ENCODE measurements at places on chromosomes 1 and 21.

GRCh38 chr1:204831186-204831585 is 39.5 kb upstream of the NFASC start:
- DNase-seq: no peak

DNA sequence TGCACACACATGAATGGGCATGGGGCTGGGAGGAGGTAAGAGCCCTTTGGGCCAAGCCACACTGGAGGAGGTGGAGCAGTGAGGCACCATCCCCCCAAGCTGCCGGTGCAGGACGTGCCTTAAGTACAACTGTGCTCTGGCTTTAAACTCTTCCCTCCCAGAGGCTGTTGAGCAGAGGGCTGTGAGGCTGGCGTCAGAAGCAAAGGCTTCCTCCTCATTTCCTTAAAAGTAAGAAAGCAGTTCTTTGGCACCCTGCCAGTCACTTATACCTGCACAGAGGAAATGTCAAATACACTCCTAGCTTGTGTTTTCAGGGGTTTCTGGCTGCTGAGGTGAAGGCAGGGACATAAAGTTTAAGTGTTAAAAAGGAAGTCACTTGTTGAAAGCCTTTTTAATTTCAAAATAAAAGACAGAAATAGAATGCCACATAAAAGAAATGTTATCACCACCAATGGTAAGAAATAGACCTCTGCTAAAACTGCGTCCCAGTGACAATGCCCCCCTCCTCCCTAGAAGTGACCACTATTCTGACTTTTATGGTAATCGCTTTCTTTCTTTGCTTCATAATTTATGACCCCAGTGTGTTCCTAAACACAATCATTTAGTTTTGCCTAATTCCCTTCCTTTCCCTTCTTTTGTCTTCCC is 33.0 kb downstream of the LAMC2 start:
- DNase-seq: peak; percentile 37

DNA sequence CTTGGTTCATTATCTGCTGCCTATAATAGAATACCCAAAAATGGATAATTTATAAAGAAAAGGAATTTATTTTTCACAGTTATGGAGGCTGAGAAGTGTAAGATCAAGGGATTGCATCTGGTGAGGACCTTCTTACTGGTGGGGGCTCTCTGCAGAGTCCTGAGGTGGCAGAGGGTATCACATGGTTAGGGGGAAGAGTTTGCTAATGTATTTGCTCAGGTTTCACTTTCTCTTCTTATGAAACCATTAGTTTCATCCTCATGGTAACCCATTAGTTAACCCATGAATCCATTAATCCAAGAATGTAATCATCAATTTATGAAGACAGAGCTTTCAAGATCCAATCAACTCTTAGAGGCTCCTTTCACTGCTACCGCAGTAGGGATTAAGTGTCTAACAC is 120.6 kb downstream of the DNM3 start:
- no peak for DNase-seq

DNA sequence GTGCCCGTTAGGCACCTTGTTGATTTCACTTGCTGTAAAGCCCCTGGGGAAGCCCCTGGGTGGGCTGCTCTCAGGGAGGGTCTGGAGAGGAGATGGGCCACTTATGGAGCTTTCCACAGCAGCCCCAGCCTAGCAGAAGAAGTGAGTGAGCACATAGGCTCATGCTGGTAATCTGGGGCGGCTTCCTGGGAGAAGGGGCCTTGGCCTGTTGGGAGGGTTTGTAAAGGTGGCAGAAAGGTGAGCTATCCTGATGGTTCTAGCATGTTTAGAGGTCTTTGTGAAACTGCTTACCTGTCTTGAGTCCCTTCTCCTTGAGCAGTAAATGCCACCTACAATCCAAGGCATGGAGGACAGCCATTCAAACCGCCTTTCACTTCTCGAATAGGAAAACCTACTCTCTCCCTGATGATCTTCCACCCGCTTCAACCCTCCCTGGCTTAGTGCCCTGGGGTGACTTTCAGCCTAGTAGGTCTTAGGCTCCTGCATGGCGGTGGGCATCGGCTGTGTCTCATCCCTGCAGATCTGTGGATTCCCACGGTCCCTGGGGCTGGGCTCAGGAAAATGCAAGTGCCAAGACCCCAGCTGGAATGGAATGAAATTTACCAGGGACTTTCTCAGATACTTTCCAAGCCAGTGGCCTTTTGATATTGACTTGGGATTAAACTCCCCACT is 87.6 kb upstream of the SELENON start:
- no peak for DNase-seq

- DNase-seq: no peak
Measured at GRCh38 chr1:228544021-228544850, 57.1 kb downstream of the RNF187 start.

- no peak for DNase-seq
Measured at GRCh38 chr1:241423541-241424479, 66.8 kb upstream of the RGS7 start.

DNA sequence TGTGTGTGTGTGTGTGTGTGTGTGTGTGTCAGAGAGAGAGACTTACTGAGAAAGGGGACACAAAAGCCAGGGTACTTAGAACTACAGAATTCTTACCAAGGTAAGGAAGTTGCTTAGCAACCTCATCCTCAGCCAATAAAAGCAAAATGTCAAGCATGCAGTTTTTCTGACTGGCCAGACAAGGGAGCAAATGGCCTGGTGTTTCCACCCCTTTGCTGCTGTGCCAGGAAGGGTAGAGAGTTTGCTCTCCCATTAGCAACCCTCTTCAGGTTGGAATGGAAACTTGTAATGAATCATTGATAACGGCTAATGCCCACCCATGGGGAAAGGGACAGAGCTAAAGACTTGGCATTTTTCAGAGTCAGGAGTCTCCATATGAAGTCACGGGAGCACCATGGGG is 10.6 kb downstream of the RXRG start:
- DNase-seq: no peak

GRCh38 chr1:167158111-167158812 is 62.4 kb upstream of the POU2F1 start:
- no peak for DNase-seq

- DNase-seq: no peak
Measured at GRCh38 chr1:225963735-225964530, 22.9 kb upstream of the LEFTY2 start.

GRCh38 chr1:30325085-30325935 is 398.1 kb downstream of the MATN1 start:
- no peak for DNase-seq

DNA sequence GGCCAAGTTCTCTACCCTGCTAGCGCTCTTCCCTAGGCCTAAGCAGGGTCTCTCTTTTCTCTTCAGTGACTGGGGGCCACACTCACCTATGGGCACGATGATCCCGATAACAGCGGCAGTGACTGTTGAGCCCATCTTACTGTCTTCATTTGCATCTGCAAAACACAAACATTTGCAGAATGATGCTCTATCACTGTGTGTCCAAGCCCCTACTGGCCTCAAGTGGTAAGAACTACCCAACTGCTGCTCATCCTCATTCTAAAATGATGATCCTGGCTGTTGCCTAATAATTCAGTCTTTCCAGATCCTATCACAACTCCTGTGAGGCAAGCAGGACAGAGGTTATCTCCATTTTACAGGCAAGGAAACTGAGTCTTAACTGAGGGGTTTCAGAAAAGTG is 16.7 kb upstream of the MAGOH start:
- DNase-seq: no peak

DNA sequence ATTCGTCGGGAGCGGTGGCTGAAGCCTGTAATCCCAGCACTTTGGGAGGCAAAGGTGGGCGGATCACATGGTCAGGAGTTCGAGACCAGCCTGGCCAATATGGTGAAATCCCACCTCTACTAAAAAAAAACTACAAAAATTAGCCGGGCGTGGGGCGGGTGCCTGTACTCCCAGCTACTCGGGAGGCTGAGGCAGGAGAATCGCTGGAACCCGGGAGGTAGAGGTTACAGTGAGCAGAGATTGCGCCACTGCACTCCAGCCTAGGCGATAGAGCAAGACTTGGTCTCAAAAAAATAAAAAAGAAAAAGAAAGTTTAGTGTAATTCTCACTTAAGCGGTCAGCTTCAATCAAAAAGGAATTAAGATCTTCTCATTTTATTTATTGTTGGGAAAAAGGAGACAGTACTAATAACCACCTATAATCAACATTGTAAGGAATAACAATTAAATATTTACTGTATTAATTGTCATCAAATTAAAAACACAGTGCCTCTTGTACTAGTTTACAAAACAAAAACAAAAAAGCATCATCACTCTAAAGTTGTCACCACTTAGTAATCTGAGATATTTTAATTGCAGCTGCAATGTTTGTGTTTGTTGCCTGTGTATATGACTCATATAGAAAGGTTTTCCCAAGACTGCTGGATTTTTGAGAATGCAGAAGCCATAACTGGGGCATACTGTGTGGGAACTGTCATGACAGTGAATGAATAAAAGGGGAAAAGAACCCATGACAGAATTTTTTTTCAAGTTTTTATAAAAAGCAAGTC is 3.7 kb downstream of the FBXO42 start:
- DNase-seq: no peak

DNA sequence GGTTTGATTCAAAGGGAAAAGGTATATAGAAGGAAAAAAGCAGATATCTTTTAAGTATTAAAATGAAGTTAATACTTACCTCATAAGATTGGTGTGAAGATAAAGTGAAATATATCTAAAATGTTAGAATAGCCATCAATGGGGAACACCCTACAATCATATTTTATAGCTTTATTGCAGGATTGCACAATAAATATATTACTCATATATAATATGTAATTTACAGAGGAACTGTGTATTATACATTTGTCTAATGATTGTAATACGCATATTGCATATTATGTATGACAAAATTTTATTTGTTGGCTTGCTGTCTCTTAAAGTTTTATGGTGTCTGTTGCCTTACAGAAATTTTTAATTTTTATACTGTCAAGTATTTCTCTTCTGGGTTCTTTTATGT is 47.8 kb downstream of the UCHL5 start:
- no peak for DNase-seq

DNA sequence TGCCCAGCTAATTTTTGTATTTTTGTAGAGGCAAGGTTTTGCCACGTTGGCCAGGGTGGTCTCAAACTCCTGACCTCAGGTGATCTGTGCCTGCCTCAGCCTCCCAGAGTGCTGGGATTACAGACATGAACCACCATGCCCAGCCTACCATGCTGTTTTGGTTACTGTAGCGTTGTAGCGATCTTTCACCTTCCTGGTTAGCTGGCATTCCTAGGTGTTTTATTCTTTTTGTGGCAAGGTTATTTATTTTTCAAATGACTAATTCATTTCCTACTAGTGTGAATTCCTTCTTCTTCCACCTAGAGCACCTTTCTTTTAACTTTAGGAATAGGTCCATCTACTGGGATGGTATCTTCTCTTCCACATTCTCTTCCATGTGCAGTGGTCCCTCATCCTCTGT is 29.3 kb downstream of the TMEM200B start:
- DNase-seq: no peak

- DNase-seq: no peak
Measured at GRCh38 chr1:22471078-22471477, 19.4 kb downstream of the ZBTB40 start.

DNA sequence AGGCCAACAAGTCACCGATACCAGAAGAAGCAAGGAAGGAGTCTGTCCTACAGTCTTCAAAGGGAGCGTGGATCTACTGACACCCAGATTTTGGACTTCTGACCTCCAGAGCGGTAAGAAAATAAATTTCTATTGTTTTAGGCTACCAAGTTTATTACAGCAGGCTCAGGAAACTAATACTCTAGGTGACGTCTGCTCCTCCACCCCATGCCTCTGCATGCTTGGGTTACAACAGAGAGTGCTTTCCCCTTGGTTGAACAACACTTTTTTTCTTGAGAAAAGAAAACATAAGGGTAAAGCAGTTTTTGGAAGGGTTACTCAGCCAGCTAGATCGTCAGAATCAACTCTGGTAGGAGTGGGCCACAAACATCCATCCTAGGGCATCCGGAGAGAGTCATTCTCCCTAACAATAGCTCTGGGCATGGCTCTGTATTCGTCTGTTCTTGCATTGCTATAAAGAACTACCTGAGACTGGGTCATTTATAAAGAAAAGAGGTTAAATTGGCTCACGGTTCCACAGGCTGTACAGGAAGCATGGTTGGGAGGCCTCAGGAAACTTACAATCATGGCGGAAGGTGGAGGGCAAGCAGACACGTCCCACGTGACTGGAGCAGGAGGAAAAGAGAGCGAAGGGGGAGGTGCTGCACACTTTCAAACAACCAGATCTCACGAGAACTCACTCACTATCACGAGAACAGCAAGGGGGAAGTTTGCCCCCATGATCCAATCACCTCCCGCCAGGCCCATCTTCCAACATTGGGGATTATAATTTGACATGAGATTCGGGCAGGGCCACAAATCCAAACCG is 22.2 kb upstream of the DNAJC11 start:
- DNase-seq: no peak

GRCh38 chr1:156281693-156282478 is 739 bp downstream of the SMG5 start:
- DNase-seq: peak; percentile 29

- DNase-seq: no peak
Measured at GRCh38 chr21:45874716-45875415, 106.7 kb upstream of the COL6A1 start.

DNA sequence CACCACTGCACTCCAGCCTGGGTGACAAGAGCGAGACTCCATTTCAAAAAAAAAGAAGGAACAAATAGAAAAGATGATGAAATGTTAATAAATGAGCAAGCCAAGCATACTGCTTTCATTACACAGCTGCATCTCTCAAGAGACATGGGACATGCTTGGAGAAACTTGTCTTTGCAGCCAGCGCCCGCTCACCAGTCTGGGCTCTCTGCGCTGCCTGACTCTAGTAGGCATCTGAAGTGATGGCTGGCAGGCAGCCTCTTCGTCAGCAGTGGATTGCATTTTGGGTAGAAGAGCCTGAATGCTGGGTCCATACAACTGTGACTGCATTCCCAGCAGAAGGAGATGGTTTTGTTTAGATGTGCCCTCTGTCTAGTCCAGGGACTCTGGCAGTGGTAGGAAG is 48.0 kb downstream of the IL6R start:
- no peak for DNase-seq

DNA sequence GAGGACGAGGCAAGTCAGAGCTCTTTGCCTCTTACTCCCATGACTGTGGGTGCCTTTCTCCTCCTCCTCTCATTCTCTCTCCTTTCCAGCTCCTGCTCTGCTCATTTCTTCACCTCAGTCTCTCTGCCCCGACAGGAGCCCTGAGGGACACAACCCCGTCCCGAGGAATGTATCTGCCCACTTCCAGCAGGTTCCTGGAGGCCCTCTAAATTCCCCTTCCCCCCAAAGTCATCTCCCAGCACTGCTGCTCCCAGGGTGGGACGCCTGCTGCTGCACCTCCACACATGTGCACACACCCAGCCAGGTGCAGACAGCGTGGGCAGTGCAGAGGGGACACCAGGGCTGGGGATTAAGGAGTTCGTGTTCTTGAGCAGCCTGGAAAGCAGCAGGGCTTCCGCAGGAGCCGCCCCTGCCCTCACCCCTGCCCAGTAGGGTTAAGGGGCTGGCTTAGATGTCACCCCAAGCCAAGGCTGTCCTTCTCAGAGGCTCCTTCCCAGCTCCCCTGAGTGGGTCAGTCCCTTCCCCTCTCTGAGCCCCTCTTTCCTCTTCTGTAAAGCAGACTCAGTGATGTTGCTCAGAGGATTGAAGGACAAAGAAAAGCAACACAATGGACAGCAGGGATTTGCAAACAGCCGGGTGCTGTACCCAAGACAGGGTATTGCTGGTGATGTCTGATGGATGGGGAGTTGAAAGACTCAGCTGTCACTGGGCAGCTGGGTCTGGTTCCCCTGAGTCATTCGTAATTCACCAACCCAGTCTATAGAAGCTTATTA is 346.0 kb downstream of the MATN1 start:
- DNase-seq: no peak

GRCh38 chr1:183323849-183324683 is 94.1 kb downstream of the NMNAT2 start:
- DNase-seq: no peak

Data from T-cell (primary cell).